ENCODE measurements at places on chromosomes 2 and 18.

DNA sequence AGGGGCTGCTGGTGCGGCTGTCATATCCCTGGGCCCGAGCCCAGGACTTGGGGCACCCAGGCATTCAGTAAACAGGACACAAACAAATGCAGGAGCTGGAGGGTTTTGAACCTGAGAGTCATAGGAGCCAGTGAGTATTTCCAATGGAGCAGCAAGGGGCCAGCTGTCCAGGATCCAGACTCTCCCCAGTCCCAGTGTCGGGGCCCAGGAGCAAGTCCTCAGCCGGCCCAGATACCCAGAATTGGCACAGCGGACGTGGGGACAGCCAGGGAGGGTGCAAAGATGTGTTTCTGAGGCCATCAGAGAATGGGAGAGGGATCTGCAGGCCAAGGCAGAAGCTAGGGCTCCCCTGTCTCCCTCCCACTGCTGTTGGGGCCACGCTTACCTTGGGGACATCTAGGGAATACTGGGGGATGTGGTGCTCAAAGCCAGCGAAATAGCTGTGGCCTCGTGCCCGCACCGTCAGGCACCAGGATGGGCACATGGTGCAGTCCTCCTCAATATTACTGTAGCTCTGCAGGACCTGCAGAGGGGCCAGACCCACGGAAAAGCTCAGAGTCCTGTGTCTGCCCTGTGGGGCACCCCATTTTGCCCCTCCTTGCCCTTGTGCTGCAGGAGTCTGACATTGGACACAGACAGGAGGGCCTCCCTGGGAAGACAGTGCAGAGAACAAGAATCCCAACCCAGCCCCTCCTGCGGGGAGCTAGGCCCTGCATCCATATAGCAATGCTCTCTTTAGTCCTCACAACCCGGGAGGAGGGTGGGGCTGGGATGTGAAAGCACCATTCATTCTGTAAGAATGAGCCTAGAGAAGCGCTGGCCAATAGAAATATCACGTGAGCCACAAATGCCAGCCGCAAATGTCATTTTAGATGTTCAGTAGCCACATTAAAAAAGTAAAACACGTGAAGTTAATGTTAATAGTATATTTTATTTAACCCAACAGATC lies 15.4 kb downstream of the CFAP65 start:
- no peak for DNase-seq

GRCh38 chr2:141714496-141714895 lies 416.3 kb downstream of the LRP1B start:
- DNase-seq = no peak

- DNase-seq = no peak
Observed at GRCh38 chr18:22088029-22088428, 81.4 kb upstream of the GATA6 start.

DNA sequence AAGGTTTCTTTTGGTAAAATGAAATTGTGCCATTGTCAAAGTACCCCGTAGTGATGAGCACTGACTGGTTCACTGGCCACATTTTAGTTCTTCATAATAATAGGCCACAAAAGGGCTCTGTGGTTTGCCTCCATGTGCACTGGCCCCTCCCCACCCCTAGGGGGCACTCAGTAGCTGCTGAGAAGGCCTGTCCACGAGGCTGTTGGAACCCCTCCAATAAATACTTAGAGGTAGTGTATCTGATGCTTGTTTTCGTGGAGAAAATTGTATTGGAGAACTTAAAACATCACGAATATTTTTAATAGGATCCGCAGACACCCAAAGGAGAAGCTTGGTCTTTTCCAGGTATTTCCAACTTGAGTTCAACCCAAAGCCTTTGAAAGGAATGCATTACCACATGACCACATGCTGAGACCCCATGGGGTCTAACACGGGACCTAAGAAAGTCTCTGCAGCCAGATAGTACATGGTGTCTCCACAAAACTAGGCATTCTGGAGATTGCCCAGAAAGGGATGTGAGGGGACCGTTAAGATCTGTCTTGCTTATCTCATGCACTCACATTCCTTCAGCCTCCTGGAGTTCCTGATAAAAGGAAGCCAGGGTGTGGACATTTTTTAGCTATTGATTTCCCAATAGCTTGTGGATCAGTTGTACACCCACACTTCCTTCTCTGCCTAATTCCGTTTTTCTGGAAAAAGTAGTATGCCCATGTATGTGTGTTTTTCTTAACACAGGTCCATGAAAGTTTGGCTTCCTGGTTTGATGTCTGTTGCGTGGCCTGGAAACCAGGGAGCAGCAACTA lies 28.5 kb upstream of the NOSTRIN start:
- DNase-seq = peak; percentile 7

- no peak for DNase-seq
Observed at GRCh38 chr2:47650001-47650535, 132.9 kb upstream of the MSH6 start.

- DNase-seq = no peak
Observed at GRCh38 chr18:58891776-58892175, 27.1 kb downstream of the ZNF532 start.

- no peak for DNase-seq
Observed at GRCh38 chr2:181038796-181039195, 58.4 kb downstream of the UBE2E3 start.

DNA sequence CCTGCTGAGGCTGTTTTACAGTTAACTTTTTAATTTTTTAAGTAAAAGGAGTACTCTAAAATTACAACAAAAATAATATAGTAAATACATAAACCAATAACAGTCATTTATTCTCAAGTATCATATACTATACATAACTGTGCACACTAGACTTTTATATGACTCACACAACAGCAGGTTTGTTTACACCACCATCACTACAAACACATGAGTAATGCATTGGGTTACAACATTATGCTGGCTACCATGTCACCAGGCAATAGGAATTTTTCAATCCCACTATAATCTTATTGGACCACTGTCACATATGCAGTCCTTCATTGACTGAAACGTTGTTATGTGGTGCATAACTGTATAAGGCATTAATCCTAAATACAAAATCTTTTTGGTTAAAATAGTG lies 42.5 kb downstream of the RASGRP3 start:
- DNase-seq = no peak

DNA sequence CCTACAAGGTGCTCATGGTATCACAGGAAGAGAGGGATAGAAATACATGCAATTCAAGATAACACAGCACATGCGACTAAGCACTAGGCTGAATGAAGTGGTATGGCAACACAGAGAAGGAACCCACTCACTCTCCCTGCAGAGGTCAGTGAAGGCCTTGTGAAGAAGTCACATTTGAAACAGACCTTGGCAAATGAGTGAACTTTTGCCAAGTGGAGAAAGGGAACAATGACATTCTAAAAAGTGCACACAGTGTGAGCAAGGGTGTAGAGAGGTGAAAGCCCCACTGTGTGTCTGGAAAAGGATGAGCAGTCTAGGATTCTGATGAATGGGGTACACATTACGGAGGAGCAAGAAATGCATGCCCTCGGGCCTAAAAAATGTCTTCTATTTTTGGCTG lies 23.3 kb downstream of the KLF7 start:
- DNase-seq = no peak

- no peak for DNase-seq
Observed at GRCh38 chr18:72867746-72868584, at the start of gene NETO1. Gene NETO1 (minus strand): TSS chr18:72867987. CDS start chr18:72867291, 696 bp downstream.

- DNase-seq = no peak
Observed at GRCh38 chr2:3759331-3759730, 56.0 kb downstream of the DCDC2C start.

GRCh38 chr2:128490321-128490720 lies 171.7 kb upstream of the HS6ST1 start:
- no peak for DNase-seq

DNA sequence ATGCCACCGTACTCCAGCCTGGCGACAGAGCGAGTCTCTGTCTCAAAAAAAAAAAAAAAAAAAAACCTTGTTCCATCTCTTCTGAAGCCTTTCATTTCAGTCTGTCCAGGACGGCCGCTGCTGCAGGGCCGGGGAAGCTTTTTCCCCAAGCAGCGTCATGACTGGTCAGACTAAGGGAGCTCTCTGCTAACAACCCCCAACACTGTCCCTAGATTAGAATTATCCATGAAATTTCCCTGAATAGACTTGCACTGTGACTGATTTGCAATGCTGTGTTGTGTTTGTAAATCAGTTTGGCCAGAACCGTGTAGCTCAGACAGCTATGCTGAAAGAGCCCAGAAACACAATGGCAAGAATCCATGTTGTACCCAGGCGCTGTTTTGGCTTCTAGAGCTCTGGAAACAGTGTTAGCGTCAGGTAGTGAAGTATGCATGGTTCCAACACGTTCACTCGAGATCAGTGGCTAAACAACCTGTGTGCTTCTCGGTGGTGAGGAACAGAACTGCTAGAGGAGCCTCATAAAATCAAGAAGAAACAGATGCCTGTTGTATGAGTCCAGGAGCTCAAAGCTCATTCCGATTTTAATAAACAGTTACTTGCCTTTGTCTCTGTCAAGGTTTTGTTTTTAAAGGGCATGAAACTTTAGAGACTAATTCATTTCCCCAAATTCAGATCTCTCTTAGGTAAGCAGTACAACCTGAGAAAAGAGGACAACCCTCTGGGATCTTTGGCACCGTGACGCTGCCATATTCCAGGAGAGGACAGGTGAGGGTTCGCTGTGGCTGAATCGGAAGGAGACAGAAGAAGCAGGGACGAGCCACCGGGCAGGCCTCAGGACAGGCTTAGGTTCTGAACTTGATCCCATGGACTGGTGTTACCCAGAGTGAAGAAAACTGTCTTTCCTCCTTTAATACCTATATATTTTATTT lies 43.5 kb downstream of the GORASP2 start:
- no peak for DNase-seq

- DNase-seq = no peak
Observed at GRCh38 chr18:66676699-66677098, 72.8 kb upstream of the CDH19 start.

DNA sequence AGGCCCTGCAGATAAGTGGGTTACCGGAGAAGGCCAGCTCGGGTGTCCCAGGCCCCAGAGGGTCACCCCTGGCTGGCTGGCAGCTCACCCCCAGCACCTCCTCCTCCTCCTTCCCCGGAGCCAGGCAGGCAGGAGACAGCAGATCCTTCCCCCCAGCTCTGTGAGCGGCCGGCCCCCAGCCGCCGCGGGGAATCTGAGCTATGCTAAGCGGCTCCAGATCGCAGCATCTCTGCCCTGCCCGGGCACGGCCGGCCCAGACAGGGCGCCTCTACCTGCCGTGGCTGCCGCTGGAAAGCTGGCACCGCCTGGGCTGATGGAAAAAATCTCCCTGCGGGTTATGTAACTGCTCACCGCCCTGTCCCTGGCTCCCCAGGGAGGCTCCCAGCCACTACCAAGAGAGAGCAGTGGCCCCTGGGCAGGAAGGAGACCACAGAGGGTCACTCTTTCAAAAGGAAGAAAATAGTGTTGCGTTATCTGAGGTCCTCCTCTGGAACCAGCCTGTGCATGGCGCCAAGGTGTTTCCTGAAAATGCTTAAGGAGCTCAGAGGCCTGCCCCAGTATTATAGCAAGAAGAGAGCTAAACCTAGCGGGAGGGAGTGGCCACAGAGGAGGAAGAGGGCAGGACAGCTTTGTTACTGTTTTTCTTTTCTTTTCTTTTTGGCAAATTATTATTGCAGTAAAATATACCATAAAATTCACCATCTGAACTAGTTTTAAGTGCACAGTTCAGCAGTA lies 179.0 kb downstream of the SMAD7 start:
- DNase-seq = no peak

GRCh38 chr18:77700051-77700450 lies 450.4 kb downstream of the GALR1 start:
- no peak for DNase-seq

DNA sequence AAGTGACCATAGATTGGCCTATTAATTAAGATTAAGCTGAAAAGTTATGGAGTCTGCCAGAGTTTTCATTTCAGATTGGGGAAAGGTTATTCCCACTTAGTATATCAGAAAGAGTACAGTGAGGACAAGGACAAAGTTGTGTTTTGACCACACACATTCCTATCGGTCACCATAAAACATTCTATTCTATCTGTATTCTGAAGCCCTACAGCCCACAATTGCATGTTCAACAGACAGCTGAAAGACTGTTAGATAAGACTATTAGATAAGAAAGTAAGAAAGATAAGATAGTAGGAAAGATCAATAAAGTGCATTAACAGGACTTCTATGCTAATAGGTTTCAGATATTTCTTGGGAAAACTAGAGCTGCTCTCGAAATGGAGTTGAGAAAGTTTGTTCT lies 26.7 kb upstream of the ACYP2 start:
- DNase-seq = no peak

- no peak for DNase-seq
Observed at GRCh38 chr2:187329586-187329985, 118.5 kb downstream of the CALCRL start.

DNA sequence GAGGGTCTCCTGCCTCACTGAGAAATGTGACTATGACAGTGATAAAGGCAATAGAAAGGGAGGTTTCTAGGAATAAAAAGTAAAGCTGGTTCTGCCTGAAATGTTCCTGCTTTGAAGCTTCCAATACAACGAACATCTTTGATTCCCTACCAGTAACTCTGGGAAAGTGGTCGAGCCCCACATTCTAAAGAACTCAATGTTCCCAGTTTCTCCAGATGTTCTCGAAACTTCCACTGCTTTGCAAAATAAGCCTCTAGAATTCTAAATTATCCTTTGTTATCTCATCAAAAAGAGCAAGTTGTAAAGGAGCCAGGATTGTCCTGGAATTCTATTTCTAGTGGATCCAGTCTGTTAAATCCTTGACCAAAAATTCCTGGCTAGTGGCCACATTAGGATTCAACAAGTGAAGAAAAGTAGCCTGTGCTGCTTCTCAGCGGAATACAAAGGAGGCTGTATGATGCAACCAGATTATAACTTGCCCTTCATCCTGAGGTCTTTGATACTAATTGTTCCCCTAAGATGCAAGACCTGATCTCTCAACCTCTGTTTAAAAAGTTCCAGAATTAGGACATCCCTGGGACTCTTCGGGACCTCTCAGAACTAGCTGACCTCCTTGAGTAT lies 8.4 kb downstream of the SCN7A start:
- no peak for DNase-seq

GRCh38 chr2:9412781-9413180 lies 10.5 kb downstream of the ITGB1BP1 start:
- DNase-seq = no peak

GRCh38 chr2:118845005-118845521 lies 2.4 kb downstream of the EN1 start:
- DNase-seq = no peak

DNA sequence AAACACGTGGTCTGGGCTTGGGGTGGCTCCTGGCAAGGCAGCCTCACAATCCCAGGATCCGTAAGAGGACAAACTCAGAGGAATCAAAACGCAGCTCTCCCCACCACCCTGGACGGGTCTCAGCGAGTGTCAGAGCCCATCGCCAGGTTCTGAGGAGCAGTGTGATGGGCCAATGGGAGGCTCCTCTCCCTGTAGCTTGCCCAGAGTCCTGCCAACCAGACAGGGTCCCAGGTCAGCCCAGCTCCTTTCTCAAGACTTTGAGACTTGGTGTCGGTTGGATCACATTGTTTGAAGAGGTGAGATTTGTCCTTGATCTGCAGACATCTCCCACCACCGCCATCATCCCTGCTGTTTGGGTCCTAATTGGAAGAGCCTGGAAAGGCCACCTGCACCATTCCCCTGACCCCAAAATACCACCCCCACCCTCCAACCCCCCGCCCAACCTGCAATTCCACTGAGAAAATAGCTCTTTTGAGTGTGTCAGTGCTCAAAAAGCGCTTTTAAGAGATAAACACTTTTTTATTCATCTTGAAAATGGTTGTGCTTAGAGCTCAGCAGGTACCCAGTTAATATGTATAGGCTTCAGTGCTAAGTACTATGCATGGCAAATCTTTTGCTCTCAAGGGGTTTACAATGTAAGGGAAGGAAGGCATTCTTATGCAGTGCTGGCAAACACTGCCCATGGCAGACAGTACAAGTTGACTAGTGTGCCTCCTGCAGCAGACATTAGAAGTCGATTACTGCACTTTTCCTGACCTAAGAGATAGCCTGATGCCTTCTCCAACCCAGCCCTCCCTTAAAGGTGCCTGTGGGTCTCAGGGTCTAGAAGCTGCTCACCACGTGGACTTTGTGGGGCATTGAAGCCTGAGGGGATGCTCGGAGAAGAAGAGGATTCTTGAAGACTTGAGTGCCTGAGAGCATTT lies 50.6 kb downstream of the GLI2 start:
- no peak for DNase-seq
